NCI-H187 (cell line): ENCODE measurements at places on chromosomes 11 and 22.

DNA sequence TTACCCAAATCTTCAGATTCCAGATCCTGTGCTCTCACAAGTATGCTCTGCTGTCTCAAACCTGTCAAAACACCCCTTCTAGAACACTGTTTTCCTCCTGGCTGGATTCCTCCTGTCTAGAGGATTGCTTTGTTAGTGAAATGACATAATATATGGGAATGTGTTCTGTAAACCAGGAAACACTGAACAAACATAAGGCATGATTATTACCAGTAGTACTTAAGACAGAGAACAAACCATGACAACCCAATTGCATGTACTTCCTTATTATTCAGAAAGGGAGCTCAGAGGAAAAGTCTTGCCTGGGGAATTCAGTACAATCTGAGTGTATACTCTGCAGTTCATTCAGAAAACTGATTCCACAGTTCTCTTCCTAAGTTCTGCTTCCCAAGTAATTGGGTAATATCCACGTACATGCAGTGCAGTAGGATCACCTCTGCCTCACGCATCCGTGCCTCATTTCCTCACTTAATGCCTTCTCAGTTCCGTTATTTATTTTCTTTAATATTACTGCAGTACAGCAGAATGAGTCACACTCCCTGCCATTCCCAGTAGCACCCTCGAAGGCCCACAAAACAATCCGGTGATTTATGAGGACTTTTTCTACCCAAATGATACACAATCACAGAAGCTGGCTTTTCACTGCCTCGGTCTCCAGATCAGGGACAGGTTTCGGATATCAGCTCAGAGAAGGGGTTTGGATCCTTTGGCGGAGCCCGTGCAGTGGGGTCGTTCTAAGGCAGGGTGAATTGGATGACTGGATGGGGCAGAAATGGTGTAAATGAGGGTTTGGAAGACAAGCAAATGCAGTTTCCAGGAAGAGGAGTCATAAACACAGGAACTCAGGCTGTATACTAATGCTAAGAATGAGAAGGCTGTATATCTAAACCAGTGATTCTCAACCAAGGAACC, 896.9 kb downstream of the KCNA4 start:
- no peak for DNase-seq

DNA sequence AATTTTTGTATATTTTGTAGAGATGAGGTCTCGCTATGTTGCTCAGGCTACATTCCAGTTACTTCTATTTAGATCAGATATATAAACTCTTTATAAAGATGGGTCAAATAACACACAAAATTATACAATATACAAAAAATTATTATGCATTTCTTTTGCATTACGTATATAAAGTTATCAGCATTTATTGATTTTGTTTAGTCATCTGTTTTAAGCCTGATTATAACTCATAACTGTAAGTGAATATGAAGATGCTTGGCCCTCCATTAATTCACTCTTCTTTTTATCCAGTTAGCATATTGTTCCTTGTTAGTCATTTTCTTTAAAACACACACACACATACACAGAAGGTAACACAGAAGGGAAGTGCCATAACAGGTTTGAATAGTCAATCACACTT, 14.5 kb downstream of the AQP11 start:
- DNase-seq: no peak

DNA sequence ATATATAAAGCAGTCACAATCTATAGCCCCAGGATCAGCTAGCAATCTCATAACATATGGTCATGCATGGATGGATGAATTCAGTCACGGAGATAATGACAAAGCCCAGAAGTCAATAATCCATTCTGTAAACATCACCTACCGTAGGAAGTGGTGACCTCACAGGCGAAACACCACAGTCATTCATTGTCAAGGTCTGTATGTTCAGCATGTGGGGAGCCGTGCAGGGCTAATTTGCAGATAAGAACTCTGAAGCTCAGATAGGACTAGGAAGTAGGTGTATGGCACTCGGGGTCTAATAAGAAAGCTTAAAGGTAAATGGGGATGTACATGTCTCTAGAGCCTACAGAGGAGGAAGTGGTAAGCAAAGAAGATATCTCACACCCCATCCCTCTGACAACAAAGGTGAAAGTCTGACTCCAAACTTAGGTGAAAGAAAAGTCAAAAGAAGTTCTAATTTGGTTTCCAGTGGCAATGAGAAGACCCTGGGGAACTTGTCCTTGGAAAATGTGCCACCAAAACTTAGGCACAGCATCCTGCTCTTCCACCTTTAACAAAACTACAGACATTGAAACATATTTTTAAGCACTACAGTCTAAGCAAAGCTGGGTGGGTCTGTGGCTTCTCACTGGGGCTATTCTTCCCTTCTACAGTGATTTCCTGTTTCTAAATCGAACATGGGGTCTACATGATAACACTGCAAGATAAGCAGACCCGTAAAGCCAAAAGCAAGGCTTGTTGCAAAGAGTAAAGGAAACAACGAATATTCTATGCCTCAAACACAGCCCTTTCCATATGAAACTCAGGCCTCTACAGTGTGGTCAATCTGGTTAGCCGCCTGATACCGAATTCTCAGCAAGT, 5.2 kb downstream of the CRTAM start:
- no peak for DNase-seq

- no peak for DNase-seq
Observed at GRCh38 chr11:111565114-111565720, 24.7 kb downstream of the LAYN start.

DNA sequence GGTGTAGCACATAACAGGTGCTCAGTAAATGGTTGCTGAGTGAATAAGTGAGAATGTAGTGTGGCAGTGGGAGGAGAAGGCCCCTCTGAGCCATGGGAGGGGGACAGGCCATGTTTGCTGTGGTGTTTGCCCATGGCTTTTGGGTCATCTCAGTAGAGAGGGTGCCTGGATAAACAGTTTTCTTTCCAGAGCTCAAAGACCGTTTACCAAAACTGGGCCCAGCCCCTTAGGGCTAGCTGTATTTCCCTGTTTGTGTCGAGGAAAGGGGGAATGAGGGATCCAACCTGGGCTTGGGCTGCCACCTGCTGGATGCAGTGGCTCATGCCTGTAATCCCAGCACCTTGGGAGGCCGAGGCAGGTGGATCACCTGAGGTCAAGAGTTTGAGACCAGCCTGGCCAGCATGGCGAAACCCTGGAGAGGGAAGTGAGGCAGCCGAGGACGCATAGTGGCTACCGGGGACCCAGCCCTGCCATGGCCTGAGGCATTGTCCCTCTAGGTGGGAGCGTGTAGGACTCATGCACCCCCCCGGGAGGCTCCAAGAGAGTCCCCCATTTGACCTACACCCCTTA, 8.7 kb upstream of the LTO1 start:
- DNase-seq: no peak

- DNase-seq: no peak
Observed at GRCh38 chr22:45134313-45134712, 29.4 kb upstream of the NUP50 start.

- no peak for DNase-seq
Observed at GRCh38 chr11:59898650-59899049, 20.1 kb downstream of the OOSP3 start.

DNA sequence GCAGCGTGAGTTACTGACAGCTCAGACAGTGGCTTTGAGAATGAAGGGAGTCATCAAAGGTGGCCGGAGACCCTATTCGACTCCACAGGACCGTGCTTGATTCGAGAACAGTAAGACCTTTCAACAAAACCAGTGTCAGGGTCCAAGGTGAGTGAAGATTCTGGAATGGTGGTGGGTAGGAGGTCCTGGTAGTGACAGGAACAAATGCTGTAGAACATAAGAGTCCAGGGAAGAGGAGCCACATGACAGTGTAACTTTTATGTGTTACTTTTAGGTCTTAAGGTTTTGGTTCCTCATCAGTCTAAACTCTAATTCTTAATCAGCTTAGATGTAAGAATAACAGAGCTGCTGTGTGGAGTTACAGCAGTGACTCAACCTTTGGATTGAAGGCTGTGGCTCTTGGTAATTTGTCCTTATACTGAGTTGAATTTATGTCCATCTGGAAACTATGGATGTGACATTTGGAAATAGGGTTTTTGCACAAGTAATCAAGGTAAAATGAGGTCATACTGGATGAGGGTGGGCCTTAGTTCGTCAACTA, 1.8 kb downstream of the TBC1D22A start:
- DNase-seq: no peak

- no peak for DNase-seq
Observed at GRCh38 chr22:17769716-17770082, 4.6 kb downstream of the BID start.

DNA sequence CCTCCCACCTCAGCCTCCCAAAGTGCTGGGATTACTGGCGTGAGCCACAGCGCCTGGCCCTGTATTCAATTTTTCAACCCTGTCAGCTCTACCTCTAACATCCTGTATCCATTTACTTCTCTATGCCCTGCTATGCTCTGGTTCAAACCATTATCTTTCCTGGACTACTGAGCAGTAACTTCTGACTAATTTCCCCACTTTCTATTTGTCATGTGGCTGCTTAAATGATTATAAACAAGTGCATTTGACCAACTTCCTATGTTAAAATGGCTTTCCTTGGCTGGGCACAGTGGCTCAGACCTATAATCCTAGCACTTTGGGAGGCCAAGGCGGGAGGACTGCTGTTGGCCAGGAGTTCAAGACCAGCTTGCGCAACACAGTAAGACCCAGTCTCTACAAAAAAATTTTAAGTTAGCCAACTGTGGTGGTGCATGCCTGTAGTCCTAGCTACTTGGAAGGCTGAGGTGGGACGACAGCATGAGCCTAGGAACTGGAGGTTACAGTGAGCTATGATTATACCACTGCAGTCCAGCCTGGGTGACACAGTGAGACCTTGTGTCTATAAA, 2.1 kb downstream of the MED19 start:
- DNase-seq: no peak
